ENCODE measurements at places on chromosomes 3 and 15. TPM values are rescaled to one million over a fixed set of nuclear protein-coding genes. Genes with fewer than 3 reads are reported as not detected.

GRCh38 chr3:23663246-23663645 lies 142.5 kb upstream of the UBE2E1 start:
- H3K27ac ChIP-seq = no peak overlapping the region
- no peaks in the 10 kb centered on the region for H3K27me3 ChIP-seq
- H3K4me3 ChIP-seq = no peak overlapping the region
- peaks cover 3% of the 10 kb centered on the region for H3K4me1 ChIP-seq

DNA sequence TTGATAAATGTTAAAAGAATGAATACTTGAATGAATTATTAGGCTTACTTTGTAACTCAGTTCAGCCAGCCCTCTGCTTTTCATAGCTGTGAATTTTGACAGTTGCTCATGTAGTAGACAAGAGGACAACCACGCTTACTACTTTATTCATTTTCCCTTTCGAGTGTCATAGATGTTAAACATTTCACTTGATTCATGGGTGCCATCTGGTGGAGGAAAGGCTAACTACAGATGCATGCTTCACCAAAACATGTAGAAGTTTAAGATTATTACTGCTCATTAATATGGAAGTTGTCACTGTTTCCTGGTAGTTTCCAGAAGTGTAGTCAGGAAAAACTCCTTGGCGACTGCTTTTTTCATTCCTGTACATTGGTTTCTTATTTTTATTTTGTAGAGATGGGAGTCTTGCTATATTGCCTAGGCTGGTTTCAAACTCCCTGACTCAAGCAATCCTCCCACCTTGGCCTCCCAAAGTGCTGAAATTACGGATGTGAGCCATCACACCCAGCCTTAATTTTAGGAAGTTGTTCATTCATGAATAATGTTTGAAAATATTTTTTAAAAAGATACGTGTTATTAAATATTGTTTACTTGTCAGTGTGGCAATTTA lies 163.2 kb downstream of the B3GALNT1 start:
- no peaks in the 10 kb centered on the region for H3K4me1 ChIP-seq
- no peak for DNase-seq
- H3K4me3 ChIP-seq = no peak overlapping the region
- H3K36me3 ChIP-seq = no peaks in the 10 kb centered on the region
- no peak overlapping the region for H3K27ac ChIP-seq

DNA sequence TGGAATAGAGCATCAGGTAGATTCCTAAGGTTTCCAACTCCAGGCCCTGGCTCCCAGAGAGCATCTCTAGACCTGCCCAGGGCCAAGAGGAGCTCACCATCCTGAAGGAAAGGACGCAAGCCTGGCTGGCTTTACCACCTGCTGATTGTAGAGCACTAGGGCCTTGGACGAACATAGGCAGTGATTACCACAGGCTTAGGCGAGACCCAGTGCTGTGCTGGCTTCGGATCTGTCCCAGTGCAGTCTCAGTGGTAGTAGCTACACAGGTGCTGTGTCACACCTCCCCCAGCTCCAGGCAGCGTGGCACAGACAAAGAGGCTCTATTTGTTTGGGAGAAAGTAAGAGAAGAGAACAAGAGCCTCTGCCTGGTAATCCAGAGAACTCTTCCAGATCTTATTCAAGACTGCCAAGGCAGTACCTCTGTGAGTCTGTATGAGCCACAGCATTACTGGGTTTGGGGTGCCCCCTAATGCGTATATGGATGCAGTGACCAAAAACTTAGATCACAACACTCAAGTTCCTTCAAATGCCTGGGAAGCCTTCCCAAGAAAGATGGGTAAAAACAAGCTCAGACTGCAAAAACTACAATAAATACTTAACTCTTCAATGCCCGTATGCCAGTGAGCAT lies 25.4 kb downstream of the ISG20 start:
- H3K36me3 ChIP-seq = no peaks in the 10 kb centered on the region
- no peak for DNase-seq
- no peak overlapping the region for H3K27ac ChIP-seq
- no peak overlapping the region for H3K4me3 ChIP-seq
- no peaks in the 10 kb centered on the region for H3K27me3 ChIP-seq

DNA sequence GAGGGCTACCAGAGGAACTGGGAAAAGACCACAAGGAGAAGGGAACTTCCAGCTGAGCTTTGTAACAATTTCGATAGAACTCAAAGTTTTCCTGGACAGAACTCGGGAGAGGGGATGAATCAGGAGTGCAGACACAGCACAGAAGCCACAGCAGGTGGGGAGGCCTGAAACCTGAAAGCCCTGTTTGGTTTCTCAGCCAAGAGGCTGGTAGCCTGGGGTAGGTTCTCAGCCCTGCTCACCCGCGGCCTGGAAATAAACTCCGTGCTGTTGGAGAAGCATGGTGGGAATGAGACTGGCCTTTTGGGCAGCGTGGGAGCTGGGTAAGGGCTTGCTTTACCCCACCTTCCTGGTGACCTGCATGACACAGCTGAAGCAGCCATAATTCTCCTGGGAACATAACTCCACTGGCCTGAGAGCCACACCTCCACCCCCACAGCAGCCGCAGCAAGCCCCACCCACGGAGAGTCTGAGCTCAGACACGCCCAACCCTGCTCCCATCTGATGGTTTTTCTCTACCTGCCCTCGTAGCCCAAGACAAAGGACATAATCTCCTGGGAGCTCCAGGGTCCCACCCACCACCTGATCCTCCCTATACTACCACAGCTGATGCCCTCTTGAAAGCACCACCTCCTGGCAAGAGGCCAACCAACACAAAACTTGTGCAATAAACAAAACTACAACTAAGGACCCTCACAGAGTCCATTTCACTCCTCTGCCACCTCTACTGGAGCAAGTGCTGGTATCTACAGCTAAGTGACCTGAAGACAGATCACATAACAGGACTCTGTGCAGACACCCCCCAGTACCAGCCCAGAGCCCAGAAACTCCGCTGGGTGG lies 52.5 kb upstream of the CHRM5 start:
- H3K27ac ChIP-seq = no peak overlapping the region
- H3K4me1 ChIP-seq = no peaks in the 10 kb centered on the region
- no peaks in the 10 kb centered on the region for H3K27me3 ChIP-seq
- H3K36me3 ChIP-seq = no peaks in the 10 kb centered on the region
- DNase-seq = no peak
- no peak overlapping the region for H3K4me3 ChIP-seq

- H3K27ac ChIP-seq = no peak overlapping the region
- H3K27me3 ChIP-seq = no peaks in the 10 kb centered on the region
- no peak for DNase-seq
- H3K4me1 ChIP-seq = no peaks in the 10 kb centered on the region
These were observed 14.5 kb downstream of the ZPLD1 start for GRCh38 chr3:102449341-102449740.

DNA sequence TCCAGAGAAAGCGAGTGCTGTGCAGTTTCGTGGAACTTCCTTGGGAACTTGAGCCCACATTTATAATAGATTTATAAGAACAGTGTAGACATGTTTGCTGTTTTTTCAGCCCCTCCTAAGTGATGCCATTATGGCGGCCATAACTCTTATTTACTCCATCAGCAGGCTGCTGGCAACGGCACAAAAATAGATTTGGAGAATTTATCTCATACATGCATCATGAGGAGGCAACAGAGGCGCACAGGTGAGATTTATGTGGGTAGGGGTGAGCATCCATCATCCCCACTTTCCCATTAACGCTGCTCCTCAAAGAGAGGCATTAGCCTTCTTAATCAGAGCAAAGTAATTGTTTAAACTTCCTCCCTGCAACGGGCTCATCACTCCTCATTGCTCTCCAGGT lies 182.5 kb downstream of the RAB11A start:
- no peak for DNase-seq
- no peak overlapping the region for H3K27ac ChIP-seq
- no peak overlapping the region for H3K4me3 ChIP-seq
- no peaks in the 10 kb centered on the region for H3K4me1 ChIP-seq
- no peaks in the 10 kb centered on the region for H3K27me3 ChIP-seq

GRCh38 chr3:146024260-146024659 lies 136.7 kb downstream of the PLOD2 start:
- no peaks in the 10 kb centered on the region for H3K4me1 ChIP-seq
- H3K27me3 ChIP-seq = no peaks in the 10 kb centered on the region
- no peak for DNase-seq
- H3K27ac ChIP-seq = no peak overlapping the region

The GCNT3 gene
- polyA plus RNA-seq = 0.51 TPM

The SLC6A20 gene
- polyA plus RNA-seq = not detected

The LYZL4 gene
- not detected for polyA plus RNA-seq

The RETNLB gene
- not detected for polyA plus RNA-seq

The C3orf85 gene
- 25.9 TPM for polyA plus RNA-seq

The ZMYND10 gene
- polyA plus RNA-seq = 0.13 TPM

Data from aorta (tissue), 5 donors.